Stimulated activated CD4-positive, alpha-beta T cell treated with anti-CD3 and anti-CD28 coated beads, Interleukin-4, amount 100 ng/mL, for 24 hours (primary cell): ENCODE measurements at places on chromosomes 6 and 20.

- DNase-seq = peak; percentile 15
Measured at GRCh38 chr6:45619994-45620471, 242.3 kb upstream of the SUPT3H start.

GRCh38 chr6:142476452-142476851, 174.6 kb downstream of the ADGRG6 start:
- DNase-seq = no peak

DNA sequence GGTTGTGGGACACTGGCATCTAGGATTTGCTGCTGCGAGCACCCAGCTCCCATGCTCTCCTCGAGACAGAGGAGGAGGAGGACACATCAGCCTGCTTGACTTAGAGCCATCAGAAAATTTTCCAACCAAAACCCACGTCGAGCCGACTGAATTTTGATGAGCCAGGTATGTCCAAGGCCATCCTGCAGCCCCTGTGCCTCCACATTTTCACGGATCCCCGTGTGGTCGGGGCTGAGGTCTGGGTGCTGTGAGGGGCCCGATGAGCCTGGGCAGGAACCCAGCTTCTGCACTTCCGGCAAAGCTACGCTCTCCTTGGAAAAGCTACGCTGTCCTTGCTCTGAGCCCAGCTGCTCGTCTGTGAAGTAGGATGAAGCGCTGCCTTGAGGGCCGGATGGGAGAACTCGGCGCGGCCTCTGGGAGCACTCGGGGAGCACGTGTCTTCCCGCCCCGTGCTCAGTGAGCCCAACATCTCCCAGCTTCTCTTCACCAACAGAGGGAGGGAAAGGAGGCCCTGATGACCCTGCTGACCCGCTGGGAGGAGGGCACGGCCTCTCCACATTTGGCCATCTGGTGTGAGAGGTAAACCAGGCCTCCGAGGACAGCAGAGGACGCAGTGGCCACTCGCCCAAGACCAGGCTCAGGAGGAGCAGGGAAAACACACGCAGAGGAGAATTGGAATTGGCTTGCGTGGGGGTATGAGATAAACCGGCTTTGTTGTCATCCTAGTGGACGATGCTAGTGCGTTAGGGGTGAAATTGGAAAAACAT, 33.9 kb downstream of the PSMG4 start:
- no peak for DNase-seq

DNA sequence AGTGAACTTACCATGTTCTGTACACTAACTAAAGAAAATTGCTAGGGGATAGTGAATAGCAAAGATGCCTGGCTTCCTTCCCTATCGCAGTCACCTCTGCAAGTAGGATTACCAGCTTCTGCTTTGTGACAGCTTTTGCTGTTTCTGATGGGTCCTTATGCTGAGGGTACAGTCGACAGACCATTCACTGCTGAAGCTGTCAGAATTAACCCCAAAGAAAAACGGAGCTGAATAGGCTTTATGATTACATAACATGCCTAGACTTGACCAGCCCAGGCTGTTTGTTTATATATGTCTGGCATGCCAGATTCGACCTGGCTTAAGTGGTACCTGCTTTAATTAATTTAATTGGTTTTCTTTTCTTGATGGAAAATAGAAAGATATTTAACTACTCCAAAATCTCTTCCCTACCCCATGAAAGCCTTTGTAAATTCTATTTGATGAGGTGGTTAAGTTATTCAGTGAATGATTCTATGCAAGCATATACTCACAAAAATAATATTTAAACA, 21.7 kb upstream of the PRELID3B start:
- DNase-seq = no peak

DNA sequence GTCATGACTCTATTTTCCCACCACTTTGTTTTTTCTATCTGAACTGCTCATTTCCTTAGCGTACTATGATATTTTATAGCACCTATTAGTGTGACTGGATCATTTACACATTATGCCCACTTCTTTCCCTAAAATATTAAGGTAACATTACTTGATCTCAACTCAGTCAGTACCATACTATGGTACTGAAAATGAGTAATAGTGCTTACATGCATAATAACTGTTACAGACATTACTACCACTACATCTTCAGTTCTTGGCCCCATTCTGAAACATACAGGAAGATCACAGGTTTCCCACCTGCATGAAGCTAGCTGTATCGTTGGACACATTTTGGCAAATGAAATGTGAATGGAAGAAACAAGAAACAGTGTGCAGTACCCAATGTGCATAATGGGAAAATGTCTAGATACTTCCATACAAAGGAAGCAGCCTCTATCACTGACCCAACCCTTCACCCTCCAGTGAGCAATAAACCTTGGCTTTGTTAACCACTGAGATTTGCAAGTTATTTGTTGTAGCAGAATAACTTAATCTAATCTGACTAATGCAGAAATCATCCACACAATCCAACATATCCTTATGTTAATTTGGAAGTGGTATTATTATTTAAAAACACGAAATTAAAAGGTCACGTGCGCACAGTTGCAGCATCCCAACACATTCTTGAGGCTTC, 108.6 kb upstream of the DOK5 start:
- no peak for DNase-seq

DNA sequence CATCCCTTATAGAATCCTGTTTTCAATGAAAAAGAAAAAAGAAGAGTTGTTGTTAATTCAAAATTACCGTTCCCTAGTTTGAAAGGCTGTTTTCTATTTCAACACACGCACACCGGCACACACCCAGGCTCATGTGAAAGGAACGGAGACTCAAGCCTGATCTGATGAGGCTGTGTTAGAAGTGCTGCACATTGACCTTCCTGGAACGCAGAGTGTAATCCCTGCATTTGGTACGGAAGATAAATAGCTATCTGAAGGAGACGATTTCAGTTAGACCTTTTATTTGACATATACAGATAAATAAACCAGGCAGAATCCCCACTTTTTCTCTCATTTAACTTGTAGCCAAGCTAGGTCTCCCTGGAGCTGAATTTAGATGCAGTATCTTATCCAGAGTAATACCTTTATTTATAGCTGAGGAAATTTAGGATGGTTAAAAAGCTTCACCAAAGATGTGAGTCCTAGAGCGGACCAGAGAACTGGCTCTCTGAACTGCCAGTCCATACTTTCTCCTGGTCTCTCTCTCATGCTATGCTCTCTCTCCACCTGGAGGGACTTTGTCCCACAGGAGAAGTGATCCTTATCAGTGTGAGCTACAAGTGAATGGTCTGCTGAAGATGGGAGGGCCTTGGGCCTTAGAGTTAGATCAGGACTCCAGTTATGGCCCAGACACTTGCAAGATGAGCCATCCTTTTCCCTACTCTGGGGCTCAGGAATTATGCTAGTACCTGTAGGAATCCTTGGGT, 30.6 kb downstream of the MAP3K4 start:
- DNase-seq = no peak

- no peak for DNase-seq
Measured at GRCh38 chr6:90387383-90387775, 90.7 kb upstream of the BACH2 start.

- DNase-seq = no peak
Measured at GRCh38 chr6:34718976-34719375, 22.4 kb upstream of the ILRUN start.

- peak; percentile 31 for DNase-seq
Measured at GRCh38 chr6:34810936-34811632, 19.2 kb downstream of the BLTP3A start.

GRCh38 chr6:47288267-47289090, 21.2 kb downstream of the TNFRSF21 start:
- no peak for DNase-seq

DNA sequence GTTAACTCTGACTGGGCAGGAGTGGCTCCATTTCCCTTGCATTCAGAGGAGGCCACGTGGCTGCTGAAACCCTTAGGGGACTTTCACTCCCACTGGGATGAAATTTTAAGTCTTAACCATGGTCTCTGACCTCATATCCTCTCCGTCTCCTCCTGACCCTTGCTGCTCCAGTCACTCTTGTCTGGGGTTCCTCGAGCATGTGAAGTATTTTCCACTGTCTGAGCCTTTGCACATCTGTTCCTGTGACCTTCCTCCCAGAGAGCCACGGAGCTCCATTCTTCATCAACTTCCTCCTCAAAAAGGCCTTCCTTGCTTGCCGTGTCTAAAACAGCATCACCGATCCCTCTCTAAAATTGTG, 153.0 kb upstream of the UST start:
- DNase-seq = no peak

GRCh38 chr20:64228751-64229506, 26.6 kb upstream of the PCMTD2 start:
- no peak for DNase-seq

- DNase-seq = no peak
Measured at GRCh38 chr6:30361661-30362060, 16.7 kb downstream of the RPP21 start.

DNA sequence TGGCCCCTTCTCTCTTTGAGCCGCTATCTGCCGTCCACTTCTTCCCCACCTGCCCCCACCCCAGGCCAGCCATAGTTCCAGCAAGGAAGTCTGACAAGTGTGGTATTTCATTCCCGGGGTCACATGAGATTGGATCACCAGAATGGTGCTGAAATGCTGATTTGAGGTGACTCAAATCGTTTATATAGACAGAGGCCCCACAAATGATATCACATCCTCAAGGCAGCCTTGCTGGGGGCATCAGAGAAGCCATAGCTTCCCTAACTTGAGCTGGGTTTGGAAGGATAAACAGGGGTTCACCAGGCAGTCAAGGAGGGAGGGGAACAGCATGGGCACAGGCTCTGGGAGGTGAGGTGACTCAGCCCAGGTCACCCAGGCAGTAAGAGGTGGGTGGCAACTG, 9.9 kb downstream of the SDCBP2 start:
- DNase-seq = no peak

DNA sequence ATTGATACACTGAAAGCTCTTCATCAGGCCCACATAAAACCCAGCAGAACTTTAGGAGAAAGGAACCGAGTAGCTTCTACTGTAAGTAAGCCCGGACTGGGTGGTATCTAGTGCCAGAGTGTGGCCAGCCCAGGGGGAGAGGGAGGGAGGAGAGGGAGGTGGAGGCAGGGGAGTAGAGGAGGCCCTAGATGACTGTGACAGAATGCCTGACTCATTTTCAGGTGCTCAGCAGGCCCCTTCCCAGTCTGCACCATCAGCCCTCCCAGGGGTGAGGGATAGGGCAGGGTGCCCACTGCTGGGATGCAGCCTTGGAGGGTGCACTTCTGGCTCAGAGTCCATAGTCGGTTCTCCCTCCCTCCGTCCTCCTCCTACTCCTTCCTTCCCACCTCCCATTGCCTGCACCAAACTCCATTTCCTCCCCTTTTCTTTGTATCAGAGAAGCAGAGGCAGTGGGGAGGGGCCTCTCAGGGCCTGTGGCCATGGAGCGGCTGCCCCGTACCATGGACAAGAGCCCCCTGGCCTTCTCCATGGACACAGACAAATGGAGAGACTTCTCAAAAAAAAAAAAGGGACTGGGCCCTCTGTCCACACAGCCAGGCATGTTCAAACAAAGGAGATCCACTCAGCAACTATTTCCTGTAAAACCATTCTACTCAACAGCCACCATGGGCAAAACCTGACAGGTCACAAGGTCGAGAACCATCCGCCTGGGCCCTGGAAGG, 184.9 kb upstream of the SNX9 start:
- DNase-seq = no peak

DNA sequence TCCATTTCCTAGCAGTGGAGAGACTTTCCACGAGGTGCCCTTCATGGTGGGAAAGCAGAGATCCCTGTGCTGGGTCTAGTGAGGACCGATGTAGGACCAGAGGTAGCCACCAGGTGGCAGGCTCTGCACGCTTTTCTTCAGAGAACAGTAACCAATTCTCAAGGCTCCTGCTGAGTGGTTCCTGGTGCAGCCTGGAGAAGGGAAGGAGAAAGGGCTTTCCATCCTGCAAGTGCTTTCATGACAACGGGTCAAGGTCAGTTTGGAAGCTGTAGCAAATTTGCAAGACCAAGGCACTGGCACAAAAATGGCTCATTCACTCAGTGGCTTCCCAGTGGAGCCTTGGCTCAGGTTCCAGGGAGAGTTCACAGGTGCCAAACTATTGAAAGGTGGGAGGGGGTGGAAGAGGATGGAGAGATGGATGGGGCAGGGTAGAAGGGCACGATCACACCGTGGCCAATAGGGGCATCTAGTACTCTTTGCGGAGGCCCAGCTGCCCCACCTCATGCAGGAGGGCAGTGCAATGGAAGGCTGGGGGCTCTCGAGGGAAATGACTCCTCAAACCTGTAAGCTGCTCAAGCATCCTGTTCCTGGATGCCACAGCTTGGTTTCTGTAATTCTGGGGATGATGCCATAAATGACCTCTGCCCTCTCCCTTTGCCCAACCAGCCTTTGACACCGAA, 25.5 kb upstream of the KCNK16 start:
- DNase-seq = peak; percentile 56

GRCh38 chr6:18823782-18824386, 436.7 kb downstream of the RNF144B start:
- DNase-seq = peak; percentile 11

DNA sequence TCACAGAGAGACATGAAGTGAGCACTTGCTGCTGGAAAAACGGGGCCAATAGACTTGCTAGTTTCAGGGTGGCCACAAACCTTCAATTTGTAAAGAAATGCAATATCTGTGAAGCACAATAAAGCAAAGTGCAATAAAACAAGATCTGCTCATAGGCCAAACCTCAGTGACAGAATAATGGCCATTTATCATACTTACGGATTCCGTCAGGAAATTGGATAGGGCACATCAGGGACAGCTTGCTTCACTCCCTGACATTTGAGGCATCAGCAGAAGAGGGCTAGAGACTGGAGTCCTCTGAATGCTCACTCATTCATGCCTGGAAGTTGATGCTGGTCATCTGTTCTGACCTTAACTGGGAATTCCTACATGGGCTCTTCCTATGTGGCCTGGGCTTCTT, 165.5 kb upstream of the OPRM1 start:
- DNase-seq = no peak

- no peak for DNase-seq
Measured at GRCh38 chr6:38982470-38982869, 66.1 kb upstream of the GLP1R start.

GRCh38 chr6:26514984-26515383, 14.9 kb downstream of the BTN1A1 start:
- DNase-seq = no peak

DNA sequence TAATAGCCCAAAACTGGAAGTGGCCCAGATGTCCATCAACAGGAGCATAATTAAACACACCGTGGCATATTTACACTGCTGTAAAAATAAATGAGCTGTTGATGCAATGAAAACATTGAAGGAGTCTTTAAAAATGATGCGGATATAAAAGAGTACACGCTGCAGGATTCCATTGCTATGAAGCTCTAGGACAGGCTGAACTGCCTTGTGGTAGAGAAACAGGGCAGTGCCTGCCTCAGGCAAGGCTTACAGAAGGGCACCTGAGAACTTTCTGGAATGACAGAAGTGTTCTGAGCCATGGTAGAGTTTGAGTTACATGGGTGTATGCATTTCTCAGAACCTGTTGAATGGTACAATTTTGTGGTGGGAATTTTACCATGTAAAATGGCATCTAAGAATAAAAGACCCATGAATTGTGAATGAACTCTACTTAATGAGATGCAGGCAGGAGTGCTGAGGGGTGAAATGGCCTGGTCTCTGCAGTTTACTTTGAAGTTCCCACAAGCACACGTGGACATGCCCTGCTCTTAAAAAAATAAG, 45.3 kb upstream of the RIN2 start:
- no peak for DNase-seq

- DNase-seq = no peak
Measured at GRCh38 chr6:10662742-10663141, 31.7 kb downstream of the C6orf52 start.

GRCh38 chr6:18268066-18268465, 3.7 kb upstream of the DEK start:
- DNase-seq = no peak

- no peak for DNase-seq
Measured at GRCh38 chr20:38809942-38810341, 4.4 kb downstream of the PPP1R16B start.
